Cerebellum (tissue), 4 donors: ENCODE measurements at places on chromosomes 6 and 20. TPM values are rescaled to one million over a fixed set of nuclear protein-coding genes. Genes with fewer than 3 reads are reported as not detected.

DNA sequence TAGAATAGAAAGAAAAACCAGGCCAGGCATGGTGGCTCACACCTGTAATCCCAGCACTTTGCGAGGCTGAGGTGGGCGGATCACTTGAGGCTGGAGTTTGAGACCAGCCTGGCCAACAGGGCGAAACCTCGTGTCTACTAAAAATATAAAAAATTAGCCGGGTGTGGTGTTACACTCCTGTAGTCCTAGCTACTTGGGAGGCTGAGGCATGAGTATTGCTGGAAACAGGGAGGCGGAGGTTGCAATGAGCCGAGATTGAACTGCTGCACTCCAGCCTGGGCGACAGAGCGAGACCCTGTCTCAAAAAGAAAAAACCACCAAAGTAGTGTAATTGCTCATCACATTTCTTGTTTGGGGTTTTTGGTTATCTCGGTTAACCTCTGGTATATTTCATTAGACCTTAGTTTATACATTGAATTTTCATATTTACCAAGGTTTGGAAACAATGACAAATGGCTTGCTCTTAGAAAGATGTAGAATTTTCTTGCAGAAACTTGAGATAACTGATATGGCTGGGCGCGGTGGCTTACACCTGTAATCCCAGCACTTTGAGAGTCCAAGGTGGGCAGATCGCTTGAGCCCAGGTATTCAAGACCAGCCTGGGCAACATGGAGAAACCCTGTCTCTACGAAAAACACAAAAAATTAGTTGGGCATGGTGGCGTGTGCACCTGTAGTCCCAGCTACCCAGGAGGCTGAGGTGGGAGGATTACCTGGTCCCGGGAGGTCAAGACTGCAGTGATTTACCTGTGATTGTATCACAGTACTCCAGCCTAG lies 14.2 kb downstream of the ITCH start:
- no peak for DNase-seq

DNA sequence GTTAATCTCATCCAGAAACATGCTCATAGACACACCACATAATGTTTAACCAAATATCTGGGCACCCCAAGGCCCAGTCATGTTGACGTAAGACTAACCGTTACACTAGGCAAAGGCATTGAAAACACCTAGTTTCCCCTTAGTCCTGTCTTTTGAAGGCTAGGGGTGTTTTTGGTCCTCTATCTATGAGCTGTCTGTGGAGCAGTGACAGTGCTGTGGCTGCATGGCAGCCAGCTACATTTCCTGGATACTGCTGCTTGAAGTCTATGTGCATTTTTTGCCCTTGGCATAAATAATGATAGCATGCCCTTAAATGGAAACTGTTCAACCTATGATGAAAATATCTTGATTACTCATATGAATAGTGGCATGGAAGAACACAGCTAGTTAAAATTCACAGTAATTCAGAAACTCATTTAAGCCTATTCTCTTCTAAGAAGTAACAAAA lies 18.6 kb downstream of the FARS2 start:
- DNase-seq: no peak

DNA sequence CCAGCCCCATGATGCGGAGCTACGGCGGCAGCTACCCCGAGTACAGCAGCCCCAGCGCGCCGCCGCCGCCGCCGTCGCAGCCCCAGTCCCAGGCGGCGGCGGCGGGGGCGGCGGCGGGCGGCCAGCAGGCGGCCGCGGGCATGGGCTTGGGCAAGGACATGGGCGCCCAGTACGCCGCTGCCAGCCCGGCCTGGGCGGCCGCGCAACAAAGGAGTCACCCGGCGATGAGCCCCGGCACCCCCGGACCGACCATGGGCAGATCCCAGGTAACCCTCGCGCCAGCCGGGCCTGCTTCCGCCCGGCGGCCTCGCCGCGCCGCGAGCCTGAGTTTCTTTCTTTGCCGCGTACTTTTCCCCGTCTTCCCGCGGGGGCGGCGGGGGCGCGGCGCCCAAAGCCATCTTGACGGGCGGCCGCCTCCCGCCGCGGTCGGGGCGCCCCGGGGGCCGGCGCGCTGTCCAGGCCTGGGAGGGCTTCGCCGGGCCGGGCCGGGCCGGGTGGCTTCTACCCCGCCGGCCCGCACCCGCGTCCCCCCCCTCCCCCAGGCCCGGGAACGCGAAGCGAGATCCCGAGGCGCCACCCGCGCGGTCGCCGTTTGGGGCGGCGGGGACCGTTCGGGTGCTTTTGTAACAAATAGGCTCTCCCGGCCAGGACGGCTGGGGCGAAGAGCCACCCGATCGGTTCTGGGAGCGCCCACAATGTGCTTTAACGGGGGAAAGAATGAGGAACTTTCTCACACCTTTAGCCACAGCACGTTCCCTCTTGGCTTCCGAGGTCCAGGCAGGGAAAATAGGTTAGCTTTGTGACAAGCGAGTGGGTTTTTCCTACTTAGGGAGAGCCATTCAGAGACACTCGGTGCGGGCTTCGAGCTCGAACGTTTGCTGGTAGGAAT lies 2.3 kb downstream of the ARID1B start:
- DNase-seq: no peak

Gene SH3BGRL2
- total RNA-seq: 26.1 TPM

Gene MAS1L
- not detected for total RNA-seq

Gene B3GAT2
- 17.2 TPM for total RNA-seq

DNA sequence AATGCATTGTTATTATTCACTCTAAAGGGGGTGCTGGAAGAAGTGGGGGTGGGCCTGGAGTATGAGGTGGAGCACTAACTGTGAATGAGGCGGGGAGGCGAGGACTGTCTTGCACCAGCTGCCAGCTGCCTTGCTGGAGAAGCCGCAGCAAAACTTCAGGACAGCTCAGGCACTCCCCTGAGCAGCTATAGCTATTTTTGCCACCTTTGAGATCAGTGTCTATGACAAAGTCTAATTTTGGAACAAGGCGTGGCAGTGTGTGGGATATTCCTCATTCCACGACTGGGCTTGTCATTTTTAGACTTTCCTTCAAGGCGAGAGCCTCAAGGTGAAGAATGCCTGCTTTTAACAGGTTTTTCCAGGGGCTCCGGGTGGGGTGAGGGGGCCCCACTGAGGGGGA lies 143.8 kb downstream of the DOK5 start:
- DNase-seq: no peak

GRCh38 chr20:36676701-36677421 lies 30.9 kb upstream of the SLA2 start:
- no peak for DNase-seq

DNA sequence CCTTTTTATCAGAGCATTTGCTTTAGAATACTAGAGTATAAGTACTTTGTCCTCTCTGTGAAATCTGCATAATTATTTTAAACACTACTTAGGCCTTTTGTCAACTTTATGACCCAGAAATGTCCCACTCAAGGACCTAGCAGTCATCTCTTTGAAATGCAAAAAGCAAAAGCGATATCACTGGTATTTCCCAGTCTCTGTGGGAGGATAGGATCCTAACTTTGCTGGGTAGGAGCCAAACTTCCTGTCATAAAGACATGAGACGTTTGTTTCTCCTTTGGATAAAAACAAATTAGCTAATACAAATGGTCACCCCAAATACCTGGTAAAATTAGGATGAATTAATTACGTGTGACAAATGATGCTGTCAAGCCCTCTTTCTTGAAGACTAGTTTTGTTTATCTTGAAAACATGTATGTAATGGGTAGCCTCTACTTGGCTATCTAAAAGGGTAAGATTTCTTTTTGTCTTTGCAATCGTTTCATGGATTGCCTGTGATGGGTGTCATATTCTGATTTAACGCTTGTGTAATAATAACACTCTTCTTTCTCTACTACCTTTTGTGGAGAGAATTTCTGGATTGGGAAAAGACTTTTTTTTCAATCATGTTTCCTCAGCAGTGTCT lies 36.2 kb downstream of the DCDC2 start:
- DNase-seq: no peak

Gene GABBR1
- total RNA-seq: 133 TPM

Gene GPLD1
- 20.4 TPM for total RNA-seq

GRCh38 chr6:170147832-170148708 lies 142.8 kb downstream of the DLL1 start:
- DNase-seq: peak; percentile 55

DNA sequence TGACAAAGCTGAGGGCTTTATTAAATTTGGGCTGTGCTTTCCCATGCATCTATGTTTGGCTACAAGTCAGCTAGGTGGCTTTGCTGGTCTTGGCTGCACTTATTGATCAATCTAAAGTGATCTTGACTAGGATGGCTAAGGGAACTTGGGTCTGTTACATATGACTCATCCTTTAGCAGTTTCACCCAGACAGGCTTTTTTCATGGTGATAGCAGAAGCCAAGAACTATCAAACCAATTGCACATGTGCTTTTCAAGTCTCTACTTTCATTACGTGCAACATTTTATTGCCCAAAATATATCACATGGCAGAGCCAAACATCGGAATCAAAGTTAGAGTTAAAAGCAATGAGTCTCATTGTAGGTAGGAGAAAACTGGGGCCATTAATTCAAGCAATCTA lies 626.3 kb downstream of the TENT5A start:
- no peak for DNase-seq

GRCh38 chr6:3579652-3580175 lies 122.9 kb upstream of the SLC22A23 start:
- no peak for DNase-seq

GRCh38 chr6:4270776-4271175 lies 135.4 kb upstream of the ECI2 start:
- peak; percentile 85 for DNase-seq

DNA sequence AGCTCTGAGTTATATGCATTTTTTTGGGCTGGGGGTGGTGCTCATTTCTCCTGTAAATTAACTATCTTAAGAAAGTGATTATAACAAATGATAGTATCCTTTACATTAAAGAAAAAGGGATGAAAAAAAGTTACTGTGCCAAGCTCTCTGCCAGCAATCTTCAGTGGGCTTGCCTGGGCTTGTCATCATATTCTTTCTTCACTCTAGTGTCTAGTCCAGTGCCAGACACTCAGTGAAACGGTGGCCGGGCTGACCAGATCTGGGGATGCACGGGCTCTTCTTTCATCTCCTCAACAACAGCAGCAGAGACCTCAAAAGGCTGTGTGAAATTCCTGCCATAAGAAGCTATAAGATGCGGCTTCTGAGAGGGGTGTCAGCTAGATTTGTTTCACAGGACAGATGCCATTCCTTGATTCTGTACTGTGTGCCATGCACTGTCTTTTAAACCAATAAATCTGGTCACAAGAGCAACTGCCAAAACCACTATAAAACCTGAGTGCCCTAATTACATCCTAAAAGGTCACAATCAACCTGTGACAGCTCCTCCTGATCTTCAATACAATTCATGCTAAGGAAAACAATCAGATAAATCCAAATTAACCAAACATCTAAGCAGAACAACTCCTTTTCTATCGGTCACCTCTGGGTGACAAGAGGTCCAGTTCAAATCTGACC lies 12.1 kb downstream of the EXOC2 start:
- DNase-seq: no peak

GRCh38 chr6:141401168-141401567 lies 731.6 kb upstream of the GJE1 start:
- no peak for DNase-seq

DNA sequence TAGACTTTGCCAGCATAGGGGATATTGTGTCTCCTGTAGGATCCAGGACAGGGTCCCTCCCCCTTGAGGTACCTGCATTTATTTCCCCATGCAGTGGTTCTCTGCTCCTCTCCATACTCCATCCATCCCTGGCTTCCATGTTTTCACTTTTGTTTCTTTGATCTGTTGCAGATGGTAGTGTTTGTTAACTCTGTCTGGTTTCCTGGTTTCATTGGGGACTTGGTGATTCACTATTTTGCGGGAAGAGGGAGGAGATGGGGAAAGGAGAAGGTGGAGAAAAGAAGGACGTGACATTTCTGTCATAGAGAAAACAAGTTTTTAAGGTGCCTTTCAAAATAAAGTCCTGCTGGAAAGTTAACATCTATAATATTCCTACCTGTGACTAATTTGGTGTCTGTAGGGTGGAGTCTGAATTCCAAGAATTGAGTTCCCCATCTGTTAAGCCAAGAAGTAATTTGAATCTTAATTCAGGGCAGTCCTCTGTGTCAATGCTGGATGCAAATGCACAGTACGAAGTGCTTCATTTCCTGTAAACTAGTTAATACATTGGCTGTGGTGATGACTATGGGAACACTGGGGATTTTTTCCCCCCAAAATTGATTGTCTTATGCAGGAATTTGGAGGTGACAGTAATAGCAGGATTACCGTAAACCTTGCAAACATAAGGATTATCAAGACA lies 6.9 kb upstream of the RNF144B start:
- no peak for DNase-seq

DNA sequence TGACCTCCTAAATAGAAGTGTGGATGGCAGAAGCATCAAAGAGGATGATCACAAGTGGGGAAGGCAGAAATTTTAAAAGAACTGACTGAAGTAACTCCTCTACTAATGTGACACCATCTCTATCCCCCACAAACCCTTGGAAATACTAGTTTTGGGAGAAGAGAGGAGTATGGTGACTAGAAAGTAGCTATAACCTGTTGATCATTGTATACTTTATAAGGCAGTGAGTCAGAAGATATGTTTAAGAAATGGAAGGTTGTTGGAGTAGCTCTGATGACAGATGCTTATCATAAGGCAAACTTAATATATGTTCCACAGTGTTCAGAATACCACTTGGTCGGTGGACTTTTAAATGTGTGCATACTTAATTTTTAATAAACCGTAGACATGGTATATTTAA lies 116.6 kb downstream of the ZFAND3 start:
- no peak for DNase-seq

DNA sequence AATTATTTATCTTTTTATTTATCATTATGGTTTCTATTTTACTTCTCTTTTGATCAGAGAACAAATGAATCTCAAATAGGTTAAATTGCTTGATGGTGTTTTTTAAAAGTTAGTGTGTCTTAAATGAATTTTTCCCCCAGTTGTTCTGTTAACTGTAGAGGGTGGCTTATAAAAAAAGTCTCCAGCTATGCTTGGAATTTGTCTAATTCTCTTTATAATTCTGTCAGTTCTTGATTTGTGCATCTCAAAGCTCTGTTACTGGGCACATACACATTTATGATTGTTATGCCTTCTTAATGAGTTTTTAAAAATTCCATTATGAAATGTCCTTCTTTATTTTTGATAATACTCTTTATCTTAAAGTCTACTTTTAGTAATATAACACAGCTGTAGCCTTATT lies 58.0 kb downstream of the LIN28B start:
- DNase-seq: no peak

GRCh38 chr20:45111285-45111684 lies 3.7 kb downstream of the WFDC5 start:
- DNase-seq: no peak

DNA sequence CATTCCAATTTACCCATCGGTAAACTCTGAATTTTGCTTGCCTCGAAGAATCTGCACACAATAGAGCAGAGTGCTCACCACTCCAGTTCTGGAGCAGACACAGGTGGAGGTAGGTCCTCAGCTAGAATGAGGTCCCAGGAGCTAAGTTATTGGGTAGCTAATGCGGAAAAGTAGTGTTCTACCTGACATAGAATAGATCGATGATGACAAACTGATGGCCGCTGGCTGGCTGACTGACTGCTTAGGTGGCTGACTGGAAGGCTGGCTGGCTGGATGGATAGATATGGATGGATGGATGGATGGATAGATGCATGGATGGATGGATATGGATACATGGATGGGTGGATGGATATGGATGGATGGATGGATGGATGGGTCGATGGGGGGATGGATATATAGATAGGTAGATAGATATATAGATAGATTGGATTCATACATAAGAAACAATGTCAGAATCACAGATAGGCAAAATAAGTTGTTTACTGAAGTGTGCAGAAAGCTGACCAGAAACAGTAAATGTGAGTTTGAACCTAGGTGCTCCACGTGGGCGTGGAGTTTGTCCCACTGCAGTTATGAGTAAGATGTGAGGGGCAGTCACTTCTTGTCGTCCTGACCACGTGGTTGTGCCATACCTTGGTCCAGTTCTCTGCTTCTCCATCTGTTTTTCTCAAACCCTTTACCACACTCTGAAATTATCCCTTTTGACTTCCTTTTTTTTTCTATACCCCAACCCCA lies 62.1 kb downstream of the TBXT start:
- no peak for DNase-seq

Gene DDO
- 0.45 TPM for total RNA-seq

Gene KIAA0408
- 74.0 TPM for total RNA-seq
